Activated T-helper 1 cell treated with anti-CD3 and anti-CD28 coated beads, Interleukin-12 subunit alpha, Interleukin-12 subunit beta, Interleukin-2, Interleukin-4 antibody, amounts not matched to agents 30 ng/mL and 10 ng/mL and 1 ng/mL, durations not matched to agents 14 hours and 24 hours and 36 hours (primary cell): ENCODE measurements at places on chromosomes 2 and 18.

DNA sequence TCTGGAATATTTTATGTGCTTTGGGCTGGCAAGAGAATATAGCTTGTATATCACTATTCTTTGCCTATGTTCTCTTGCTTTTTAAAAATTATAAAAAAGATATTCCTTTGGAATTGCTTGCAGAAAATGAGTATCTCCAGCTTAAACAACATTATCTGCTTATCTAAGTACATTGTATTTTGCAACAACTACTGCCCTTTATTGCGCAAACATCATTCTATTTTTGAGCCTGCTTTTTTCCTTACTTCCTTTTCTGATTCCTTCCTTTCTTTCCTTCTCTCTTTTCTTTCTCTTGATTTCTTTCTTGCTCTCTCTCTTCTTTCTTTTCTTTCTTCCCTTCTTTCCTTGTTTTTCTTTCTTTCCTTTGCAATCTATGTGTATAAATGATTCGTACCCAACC is 74.0 kb downstream of the UNC80 start:
- DNase-seq = no peak

DNA sequence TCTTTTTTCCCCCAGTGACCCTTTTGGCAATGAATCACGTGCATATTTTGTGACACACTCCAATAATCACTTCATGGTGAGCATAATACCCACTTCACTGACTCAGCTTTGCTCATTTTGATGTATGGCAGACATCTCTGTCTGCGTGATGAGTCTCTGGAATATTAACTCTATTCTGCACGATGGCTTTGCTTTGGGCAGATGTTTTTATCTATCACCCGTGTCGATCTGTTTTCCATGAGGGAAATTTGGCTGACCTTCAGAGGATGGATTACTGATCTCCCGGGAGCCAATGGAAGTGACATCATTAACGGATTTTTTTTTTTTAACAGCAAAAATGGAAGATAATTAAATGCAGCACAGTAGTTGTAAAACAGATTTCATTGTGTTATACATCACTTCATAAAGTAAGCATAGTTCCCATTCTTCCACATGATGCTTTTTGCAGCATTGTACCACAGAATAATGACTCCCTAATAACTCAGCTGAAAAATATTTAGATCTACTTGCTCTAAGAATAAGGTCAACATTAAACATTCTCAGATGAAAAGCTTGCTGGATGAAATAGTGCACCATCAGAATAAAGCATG is 29.8 kb downstream of the CDC42EP3 start:
- no peak for DNase-seq

DNA sequence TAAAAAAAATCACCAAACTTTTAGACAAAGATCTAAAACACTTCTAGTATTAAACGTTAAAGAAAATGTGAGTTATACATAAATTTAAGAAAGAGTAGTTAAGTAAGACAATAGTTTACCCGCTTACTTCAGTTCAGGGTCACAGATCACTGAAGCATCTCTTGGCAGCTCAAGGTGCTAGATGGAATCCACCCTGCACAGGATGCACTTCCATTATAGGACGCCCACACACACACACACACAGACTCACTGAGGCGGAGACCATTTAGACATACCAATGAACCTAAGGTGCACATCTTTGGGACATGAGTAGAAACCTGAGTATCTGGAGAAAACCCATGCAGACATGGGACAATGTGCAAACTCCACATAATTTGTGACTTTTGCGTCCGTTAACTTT is 630.6 kb upstream of the ZNF804A start:
- DNase-seq = no peak

GRCh38 chr2:44200011-44200410 is 31.3 kb downstream of the PPM1B start:
- DNase-seq = no peak

DNA sequence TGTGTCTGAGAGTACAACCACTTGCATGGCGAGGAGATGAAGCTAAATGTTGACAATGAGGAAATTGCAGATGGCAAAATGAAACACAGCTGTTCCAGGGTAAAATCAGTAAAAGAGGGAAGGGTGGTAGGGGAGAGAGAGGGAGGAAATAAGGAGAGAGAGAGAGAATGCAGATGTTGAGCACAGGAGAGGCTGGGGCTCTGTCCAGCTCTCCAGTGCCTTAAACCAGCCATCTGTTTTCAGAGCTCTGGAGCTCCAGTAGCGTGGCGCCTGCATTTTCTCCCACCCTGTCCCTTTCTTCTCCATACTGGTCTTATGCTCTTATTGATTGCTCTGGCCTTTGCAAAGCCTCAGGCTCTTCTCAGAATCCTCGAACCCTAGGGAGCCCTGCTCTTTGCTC is 52.7 kb upstream of the BOD1L2 start:
- DNase-seq = no peak
